Dermis blood vessel endothelial cell (primary cell): ENCODE measurements at places on chromosomes 11 and 22. TPM values are rescaled to one million over a fixed set of nuclear protein-coding genes. Genes with fewer than 3 reads are reported as not detected.

DLG2 gene
- total RNA-seq = 0.17 and 0.51 TPM in 2 replicates

CNGA4 gene
- total RNA-seq = 0.09 TPM in 1 of 2 replicates, not detected in the other

ADM2 gene
- total RNA-seq = 0.34 and 0.60 TPM in 2 replicates

CYB5R2 gene
- total RNA-seq = 0.47 TPM in 1 of 2 replicates, not detected in the other

SYT7 gene
- 0.51 and 3.0 TPM in 2 replicates for total RNA-seq

GRCh38 chr22:39149915-39150847 lies 2.3 kb downstream of the CBX7 start:
- DNase-seq = no peak

DNA sequence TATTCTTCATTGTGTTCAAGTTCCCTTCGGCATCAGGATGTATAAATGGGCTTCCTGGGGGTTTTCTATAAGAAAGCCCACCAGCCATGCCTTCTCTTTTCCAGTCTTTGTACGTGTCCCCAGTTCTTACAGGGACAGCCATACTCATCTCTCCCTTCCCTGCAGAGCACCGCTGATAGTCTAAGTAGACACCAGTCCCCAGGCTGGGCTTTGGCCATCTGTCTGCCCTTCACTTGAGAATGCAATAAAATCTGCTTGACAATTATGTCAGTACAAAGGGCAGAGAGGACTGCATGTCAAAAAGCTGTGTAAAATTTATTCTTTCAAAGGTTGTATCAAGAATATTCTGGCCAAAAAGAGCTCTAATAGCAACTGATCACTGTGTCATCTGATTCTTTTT lies 27.3 kb downstream of the NTM start:
- DNase-seq = no peak

GRCh38 chr11:23729088-23729487 lies 767.8 kb upstream of the LUZP2 start:
- no peak for DNase-seq

DNA sequence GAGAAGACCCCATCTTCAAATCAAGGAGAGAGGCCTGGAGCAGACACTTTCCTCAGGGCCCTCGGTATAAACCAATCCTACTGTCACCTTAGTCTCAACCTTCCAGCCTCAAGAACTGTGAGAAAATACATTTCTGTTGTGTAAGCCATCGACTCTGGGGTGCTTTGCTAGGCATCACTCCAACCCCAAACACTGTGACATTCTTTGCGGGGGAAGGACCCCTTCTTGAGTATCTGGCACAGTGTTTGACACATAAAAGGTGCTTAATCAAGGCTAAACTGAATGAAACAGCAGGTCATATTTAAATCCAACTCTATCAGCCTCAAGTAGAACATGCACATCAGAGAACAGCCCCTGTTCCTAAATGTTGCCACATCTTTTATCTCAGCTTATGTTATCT lies 558.1 kb downstream of the INSC start:
- DNase-seq = no peak

DNA sequence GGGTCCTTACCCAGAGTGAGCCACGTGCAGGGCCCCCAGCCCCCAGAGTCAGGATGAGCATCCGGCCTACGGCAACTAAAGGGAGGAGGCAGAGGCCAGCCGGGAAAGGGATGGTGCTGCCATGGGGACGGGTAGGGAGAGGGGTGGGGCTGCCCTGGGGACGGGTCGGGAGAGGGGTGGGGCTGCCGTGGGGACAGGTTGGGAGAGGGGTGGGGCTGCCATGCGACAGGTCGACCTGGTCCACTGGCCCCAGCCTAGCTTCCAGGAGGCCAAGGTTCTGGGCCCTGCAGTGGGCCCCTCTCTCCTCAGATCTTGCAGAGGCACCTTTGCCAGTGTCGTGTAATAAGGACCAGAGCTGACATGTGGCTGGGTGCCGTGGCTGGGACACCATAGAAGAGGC lies 187.7 kb downstream of the BRD1 start:
- no peak for DNase-seq

GRCh38 chr11:4102711-4103110 lies 8.1 kb downstream of the RRM1 start:
- no peak for DNase-seq

DNA sequence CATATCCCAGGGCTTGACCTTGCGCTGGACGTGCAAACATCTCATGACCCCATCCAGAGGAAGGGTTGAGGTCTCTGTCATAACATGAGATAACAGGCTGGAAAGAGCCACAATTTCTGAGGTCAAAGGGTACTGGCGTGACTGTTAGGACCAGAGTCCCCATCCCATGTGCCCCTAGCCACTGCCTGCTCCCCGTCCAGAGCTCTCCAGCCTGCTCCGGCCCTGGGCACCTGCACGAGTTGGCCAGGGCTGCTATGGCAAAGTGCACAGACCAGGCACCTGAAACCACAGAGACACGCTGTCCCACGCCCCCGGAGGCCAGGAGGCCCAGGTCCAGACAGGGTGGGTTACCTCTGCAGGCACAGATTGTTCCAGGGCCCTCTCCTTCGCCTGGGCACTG lies 58.9 kb downstream of the SHANK2 start:
- DNase-seq = no peak

- peak; percentile 58 for DNase-seq
These were observed 5.5 kb downstream of the YDJC start for GRCh38 chr22:21624120-21624879.

- DNase-seq = no peak
These were observed 53.2 kb downstream of the IRAG1 start for GRCh38 chr11:10640308-10640707.

DNA sequence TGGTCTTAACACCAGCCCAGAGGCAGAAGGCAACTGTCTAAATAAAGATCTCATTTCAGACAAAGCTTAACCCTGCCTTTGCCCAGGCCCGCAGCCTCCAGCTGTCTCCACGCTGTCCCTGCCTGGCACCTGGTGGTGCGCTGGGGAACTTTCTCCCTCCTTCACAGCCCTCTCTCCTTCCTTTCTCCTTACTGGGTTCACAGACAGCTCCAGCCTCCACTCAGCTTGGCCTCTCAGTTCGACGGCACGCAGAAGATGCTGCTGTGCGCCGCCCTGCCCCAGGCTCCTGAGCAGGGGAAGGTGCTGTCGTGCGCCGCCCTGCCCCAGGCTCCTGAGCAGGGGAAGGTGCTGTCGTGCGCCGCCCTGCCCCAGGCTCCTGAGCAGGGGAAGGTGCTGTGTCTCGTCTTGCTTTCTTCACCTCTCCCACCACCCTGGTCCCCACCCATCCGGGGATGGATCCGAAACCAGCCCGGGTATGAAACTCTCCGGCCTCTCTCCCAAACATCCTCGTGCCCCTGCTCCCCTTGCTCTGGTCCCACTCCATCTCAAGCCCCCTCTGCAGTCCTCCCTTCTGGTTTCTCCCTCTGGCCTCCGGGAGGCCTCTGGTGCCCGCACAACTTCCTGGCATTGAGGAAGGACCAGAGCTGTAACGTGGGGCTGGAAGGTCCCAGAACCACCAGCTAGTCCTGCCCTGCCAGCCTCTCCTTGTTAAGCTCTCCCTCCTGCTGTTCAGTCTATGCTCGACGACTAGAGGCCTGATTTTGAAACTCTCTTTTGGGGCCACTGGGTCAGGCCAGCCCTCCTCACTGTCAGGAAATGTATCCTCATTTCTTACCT lies 22.9 kb upstream of the JAM3 start:
- no peak for DNase-seq

- DNase-seq = no peak
These were observed 539.3 kb upstream of the ISX start for GRCh38 chr22:34526681-34527080.

- DNase-seq = no peak
These were observed 116.5 kb upstream of the MTNR1B start for GRCh38 chr11:92852946-92853345.

GRCh38 chr11:111520560-111520959 lies 6.0 kb downstream of the HOATZ start:
- no peak for DNase-seq

- DNase-seq = no peak
These were observed 800 bp downstream of the KCNJ5 start for GRCh38 chr11:128891913-128892398.

GRCh38 chr11:47595967-47596366 lies 1.8 kb upstream of the C1QTNF4 start:
- no peak for DNase-seq

GRCh38 chr22:36365020-36365411 lies 22.8 kb downstream of the MYH9 start:
- peak; percentile 97 for DNase-seq

GRCh38 chr22:32082331-32082730 lies 39.3 kb downstream of the SLC5A1 start:
- no peak for DNase-seq

DNA sequence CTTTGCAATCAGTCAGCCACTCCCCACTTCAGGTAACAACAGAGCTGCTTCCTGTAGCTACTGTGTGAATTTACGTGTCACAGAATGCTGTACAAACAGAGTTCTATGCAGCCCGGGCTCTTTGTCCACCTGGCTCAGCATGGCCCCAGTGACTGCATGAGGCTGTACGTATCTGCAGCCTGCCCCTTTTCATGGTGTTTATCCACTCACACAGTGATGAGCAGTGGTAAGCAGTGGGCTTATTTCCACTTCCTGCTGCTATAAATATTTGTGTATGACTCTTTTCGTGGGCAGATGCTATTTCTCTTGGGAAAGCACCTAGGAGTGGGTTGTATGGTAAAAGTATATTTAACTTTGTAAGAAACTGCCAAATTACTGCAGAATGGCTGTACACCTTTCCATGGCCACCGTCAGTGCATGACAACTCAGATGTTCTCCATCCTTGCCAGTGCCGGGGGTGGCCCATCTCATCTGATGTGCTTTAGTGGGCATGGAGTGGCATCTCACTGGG lies 43.3 kb downstream of the MYEOV start:
- DNase-seq = no peak

GRCh38 chr22:37739035-37739434 lies 42.2 kb downstream of the TRIOBP start:
- no peak for DNase-seq
